ENCODE measurements at places on chromosomes 2 and 18. TPM values are rescaled to one million over a fixed set of nuclear protein-coding genes. Genes with fewer than 3 reads are reported as not detected.

DNA sequence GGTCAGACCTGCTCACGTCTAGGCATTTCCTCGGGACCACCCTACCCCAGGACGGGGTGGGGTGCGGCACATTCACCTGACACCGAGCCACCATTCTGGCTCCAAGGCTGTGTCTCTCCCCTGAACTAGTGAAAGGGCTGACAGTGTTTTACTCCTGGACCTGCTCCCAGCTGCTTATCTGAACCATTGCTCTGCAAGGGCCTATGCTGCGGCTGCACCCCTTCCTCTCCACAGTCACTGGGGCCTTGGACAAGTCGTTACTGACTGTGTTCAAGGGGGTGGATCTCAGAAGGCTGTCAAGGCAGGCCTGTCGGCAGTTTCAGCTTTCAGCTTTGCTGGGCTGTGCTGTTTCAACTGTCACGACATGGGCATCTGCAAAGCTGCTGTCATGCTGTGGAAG, 11.7 kb downstream of the CREG2 start:
- no peak for DNase-seq

GRCh38 chr18:63004466-63005089, 289.2 kb downstream of the PHLPP1 start:
- DNase-seq = no peak

- no peak for DNase-seq
Observed at GRCh38 chr2:149258531-149258930, 71.9 kb upstream of the LYPD6 start.

CFAP65 gene
- total RNA-seq = not detected

DNA sequence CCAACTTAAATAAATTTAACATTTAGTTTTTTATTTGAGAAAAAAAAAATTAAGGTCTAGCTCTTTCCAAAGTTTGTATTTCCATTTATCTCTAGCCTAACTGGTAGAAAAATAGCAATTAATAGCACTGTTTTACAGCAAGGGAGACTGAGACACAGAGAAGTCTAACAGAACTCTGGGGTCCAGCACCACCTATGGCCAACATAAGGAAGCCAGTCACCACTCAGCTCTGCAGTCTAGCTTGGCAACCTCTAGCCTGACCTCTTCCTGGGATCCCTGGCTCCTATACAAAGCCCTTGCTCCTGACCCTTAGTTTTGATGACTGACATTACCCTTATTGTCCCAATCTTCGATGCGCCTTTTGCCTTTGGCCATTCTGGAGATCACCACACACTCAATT, 114.1 kb upstream of the TLK1 start:
- no peak for DNase-seq

- no peak for DNase-seq
Observed at GRCh38 chr18:57372444-57372843, 20.1 kb downstream of the ST8SIA3 start.

CRYBA2 gene
- not detected for total RNA-seq

DNA sequence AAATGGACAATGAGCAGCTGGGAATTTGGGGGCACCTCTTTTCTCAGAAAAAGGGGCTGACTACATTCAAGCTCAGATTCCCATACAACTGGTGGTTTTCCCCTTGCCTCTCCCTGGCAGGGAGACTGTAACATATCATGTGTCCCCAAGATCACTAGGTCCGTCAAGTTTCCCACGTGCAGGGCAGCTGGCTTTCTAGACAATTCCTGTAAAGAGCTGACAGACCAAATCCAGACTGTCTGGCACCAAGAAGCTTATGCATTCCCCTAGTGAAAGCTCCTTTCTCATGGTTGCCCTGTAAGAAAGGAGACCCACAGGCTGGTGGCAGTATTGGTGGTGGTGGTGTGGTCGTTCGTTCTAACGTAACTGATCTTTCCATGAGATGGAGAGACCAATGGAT, 48.8 kb downstream of the THUMPD2 start:
- no peak for DNase-seq

DNA sequence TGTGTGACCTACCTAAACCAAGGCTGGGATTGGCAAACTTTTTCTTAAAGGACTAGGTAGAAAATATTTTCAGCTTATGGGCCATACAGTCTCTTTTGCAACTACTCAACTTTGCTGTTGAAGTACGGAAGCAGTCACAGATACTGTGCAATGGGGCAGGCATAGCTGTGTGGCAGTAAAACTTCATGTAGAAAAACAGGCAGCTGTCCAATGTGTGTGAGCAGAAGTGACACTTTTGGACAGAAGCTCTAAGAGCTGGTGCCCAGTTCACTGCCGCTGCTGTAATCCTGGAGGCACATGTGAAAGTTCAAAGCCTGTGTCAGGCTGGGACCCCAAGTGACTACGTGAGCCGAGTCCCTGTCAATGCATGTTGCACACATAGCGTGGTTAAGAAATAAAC, 46.7 kb downstream of the MAPK4 start:
- DNase-seq = no peak

DNA sequence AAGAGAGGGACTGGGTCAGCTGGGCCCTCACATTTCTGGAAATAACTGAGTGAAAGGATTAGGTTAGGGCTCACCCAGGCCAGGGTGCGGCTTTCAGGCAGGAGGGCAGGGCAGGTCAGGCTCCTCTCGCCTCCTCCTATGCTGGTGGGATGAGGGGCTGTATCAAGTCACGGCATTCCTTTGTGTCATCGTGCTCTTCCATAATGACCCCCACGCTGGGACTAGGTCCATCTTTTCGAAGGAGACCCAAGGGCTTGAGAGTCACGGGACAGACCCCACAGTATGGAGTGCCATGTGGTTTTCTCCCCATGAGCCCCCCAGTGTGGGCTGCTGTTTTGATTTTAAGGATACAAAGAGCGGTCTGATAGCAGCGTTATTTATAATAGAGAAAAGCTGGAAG, 137.8 kb upstream of the COPS8 start:
- DNase-seq = no peak
